ENCODE measurements at places on chromosomes 2 and 18.
A peak's percentile ranks its signal among the peaks of the same experiment; 100 is the strongest.

GRCh38 chr2:177204417-177204816 is 8.2 kb upstream of the HNRNPA3 start:
- DNase-seq, result no peak

DNA sequence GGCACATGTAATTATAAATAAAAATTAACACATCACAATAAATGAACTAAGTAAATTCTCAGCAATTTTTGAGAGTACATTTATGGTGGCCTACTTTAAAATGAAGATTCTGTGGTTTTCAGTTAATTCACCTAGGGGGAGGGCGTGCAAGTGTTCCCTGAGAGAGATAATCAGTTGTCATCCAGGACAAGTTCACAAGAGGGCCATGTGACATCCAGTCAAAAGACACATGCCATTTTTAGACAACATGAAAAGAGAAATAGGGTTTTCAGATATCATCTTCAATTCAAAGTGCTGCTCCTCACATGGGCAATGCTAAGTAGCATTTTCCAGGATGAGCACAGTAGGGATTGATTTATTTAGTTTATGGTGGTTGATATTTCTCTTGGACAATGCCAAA is 393.7 kb downstream of the STK39 start:
- no peak for DNase-seq

DNA sequence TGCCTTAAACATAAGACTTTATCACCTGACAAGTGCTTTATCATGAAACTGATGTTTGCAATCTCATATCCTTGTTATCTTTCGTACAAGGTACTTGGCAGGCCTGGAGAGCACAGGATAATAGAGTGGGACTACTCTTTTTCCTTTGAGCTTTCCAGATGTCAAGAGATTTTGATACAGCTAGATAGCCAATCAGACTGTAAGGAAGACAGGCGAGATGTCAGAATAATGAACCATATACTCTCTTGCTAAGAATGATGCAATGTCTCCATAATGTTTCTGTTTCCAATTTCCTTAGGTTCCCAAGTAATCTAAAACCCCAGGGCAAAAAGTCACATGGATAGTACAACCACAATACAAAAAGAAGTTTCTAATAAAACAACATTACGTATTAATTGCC is 313.1 kb downstream of the PDE11A start:
- DNase-seq, result no peak

GRCh38 chr2:39703181-39703872 is 37.6 kb downstream of the TMEM178A start:
- DNase-seq, result no peak

- no peak for DNase-seq
These were observed 75.7 kb downstream of the NOL10 start for GRCh38 chr2:10614124-10614523.

GRCh38 chr2:26564121-26564644 is 77.0 kb downstream of the CIB4 start:
- no peak for DNase-seq

DNA sequence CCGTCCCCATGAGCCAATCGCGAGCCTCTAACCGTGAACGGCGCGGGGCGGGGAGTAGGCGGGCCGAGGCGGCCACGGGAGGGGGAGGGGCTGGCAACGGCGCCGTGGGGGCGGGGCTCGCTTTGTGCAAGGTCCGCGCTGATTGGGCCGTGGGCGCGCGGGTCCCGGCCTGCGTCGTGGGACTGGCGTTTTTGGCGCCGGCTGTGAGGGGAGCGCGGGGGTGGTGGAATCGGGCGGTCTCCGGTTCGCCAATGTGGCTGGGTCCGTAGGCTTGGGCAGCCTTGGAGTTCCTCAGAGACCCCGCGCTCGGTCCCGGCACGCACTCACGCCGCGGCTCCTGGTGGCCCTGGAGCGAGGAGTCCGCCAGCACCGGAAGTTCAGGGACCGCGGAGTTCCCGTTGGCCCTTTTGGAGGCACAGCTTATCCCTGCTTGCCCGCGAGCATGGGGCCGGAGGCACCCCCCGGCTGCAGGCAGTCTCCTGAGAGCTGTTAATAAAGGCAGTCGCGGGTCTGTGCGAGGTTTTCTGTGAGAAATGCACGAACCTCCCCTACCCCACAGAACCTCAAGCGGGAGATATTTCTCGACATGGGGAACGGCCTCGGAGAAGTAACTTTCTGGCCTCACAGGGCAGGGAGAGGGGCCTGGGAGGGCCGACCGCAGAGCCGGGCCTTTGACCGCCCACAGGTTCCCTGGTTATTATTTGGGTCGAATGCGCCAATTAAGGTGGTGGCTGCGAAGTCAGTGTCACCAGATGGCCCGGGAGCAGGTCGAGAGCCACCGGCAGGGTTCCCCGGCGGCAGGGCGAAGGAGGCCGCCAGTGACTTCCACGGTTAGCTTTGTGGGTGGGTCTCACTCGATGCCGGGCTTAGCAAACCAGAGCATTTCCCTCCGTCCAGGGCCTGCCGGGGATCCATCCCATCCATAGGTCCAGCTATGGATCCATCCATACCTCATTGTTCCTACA is 574 bp upstream of the NCL start:
- peak; percentile 98 for DNase-seq

Data from Ammon's horn (tissue), 1 donor.